Smooth muscle cell of trachea (primary cell): ENCODE measurements at places on chromosomes 16 and 17. TPM values are rescaled to one million over a fixed set of nuclear protein-coding genes. Genes with fewer than 3 reads are reported as not detected.

SLC5A11 gene
- total RNA-seq: not detected in 2 replicates

SNRNP25 gene
- total RNA-seq: 21.3 and 37.1 TPM in 2 replicates

ARL5C gene
- not detected in 2 replicates for total RNA-seq

C1QTNF8 gene
- total RNA-seq: not detected in 2 replicates

CHD9NB gene
- total RNA-seq: 1.2 and 4.6 TPM in 2 replicates

SPATA22 gene
- 1.2 and 2.5 TPM in 2 replicates for total RNA-seq

THRA gene
- 35.8 and 67.6 TPM in 2 replicates for total RNA-seq

NOL3 gene
- 12.8 and 18.5 TPM in 2 replicates for total RNA-seq

SLC6A2 gene
- not detected in 2 replicates for total RNA-seq

APOBR gene
- not detected in 2 replicates for total RNA-seq

DNAH3 gene
- total RNA-seq: not detected in 2 replicates

CHST4 gene
- total RNA-seq: not detected in 2 replicates

ALOX15B gene
- total RNA-seq: 0.17 TPM in 1 of 2 replicates, not detected in the other

CDH8 gene
- total RNA-seq: not detected in 2 replicates

KRT39 gene
- total RNA-seq: not detected in 2 replicates

TMC8 gene
- total RNA-seq: not detected in 2 replicates

KCNH6 gene
- total RNA-seq: not detected in 2 replicates

GH2 gene
- not detected in 2 replicates for total RNA-seq

ABCC12 gene
- total RNA-seq: 0.15 TPM in 1 of 2 replicates, not detected in the other

MARVELD3 gene
- not detected in 2 replicates for total RNA-seq

RAP1GAP2 gene
- 0.83 and 1.5 TPM in 2 replicates for total RNA-seq

REXO5 gene
- 6.8 and 14.4 TPM in 2 replicates for total RNA-seq

CDH3 gene
- 0.17 and 0.87 TPM in 2 replicates for total RNA-seq
